ENCODE measurements at places on chromosomes 16 and 17. TPM values are rescaled to one million over a fixed set of nuclear protein-coding genes. Genes with fewer than 3 reads are reported as not detected.

Gene RANBP10
- total RNA-seq, result 4.5 TPM

Gene NPIPA2
- not detected for total RNA-seq

Gene C17orf67
- 0.60 TPM for total RNA-seq

Gene BICDL2
- total RNA-seq, result 0.32 TPM

Measured in bronchial smooth muscle cell (primary cell).